Esophagus mucosa (tissue), 1 donor: ENCODE measurements at places on chromosomes 4 and X. TPM values are rescaled to one million over a fixed set of nuclear protein-coding genes. Genes with fewer than 3 reads are reported as not detected.

GRCh38 chrX:39813631-39814277, 284.0 kb downstream of the BCOR start:
- ATAC-seq, result no peak

- ATAC-seq, result no peak
Observed at GRCh38 chr4:159606835-159607234, 504.0 kb downstream of the RAPGEF2 start.

DNA sequence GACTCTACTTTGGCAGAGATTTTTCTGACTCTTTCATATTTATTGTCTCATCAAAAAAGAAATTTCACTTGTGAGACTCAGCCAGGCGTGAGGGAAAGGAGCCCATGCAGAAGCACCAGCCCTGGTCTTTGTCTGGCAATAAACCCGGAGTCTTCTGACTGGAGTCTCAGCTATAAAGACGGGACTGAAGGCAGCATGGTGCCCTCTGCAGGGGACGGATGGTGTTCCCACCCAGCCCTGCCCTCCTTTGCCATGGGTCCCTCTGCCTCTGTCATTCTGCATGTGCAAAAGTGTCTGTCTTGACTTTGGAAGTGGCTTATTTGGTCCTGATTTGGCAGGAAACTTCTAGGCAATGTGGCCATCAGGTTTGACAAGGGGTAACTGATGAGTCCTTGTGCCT, 14.2 kb downstream of the ZNF185 start:
- ATAC-seq, result no peak

Gene PF4V1
- not detected for total RNA-seq

DNA sequence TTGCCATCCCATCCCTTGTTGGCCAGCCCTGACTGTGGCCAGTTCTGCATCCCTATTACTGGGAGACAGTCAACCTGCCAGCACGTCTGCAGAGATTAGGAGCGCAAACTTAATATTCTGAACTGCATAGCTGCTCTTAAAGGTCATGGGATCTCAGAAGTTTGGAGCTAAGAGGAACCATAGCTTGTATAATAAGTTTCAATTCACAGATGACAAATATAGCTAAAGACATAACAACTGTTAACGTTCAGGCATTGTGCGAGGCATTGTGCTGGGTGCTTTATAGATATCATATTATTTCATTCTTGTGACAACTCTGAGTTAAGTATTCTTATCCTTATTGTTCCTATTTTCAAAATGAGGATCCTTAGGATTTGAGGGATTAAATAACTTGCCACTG, 3.7 kb downstream of the SCARB2 start:
- ATAC-seq, result no peak

DNA sequence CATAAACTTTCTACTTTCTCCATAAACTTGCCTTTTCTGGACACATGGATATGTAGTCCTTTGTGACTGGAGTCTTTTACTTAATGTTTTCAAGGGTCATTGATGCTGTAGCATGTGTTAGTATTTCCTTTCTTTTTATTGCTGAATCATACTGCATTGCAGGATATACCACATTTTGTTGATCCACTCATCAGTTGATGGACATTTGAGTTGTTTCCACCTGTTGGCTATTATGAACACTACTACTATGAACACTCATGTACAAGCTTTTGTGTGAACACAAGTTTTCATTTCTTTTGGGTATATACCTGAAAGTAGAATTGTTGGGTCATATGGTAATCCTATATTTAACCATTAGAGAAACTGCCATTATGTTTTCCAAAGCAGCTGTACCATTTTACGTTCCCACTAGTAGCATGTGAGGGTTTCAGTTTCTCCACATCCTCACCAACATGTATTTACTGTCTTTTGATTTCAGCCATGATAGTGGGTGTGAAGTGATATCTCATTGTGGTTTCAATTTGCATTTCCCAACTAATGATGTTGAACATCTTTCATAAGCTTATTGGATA, 26.3 kb upstream of the GPM6B start:
- no peak for ATAC-seq

- no peak for ATAC-seq
Observed at GRCh38 chrX:86946569-86946968, 571.0 kb upstream of the KLHL4 start.

DNA sequence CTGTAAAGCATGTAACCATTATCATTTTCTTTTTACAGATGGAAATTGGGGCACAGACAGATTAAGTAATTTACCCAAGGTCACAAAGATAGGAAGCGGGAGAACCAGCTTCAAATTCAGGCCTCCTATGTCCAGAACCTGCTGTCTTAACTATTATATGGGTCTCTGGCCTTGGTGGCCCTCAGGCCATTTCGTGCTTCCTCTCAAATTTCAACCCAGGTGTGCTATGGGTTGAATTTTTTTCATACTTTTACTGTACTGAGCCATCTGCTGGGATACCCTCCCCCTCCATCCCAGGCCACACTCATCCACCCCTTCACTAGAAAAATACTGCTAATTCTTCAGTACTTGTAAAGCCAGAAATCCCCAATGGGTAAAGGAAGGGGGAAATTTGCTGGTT, 42.3 kb downstream of the KLF3 start:
- no peak for ATAC-seq

Gene RBM47
- total RNA-seq, result 70.6 TPM

DNA sequence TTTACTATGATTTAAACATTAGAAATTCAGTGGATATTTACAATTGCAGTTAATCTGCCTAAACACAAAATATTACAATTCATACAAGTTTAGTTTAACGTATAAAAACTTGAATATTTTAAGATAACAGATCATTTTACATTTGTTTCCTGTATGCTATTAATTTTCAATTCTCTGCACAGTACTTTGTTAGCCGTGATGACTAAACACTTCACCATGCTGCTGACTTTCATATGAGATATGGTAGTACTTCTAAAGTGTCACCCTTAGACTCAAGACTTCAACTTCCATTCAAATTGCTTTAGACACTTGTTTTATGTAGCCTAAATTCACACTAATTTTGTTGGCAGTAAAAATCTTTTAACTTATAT, 1646.4 kb upstream of the ADGRL3 start:
- peak; percentile 45 for ATAC-seq

- no peak for ATAC-seq
Observed at GRCh38 chr4:151658959-151659600, 101.7 kb downstream of the GATB start.

Gene MSX1
- 0.36 TPM for total RNA-seq
